H9 (cell line): ENCODE measurements at places on chromosomes 11 and 22. TPM values are rescaled to one million over a fixed set of nuclear protein-coding genes. Genes with fewer than 3 reads are reported as not detected.

MS4A6E gene
- total RNA-seq, result not detected in 2 replicates

IFTAP gene
- 19.9 and 22.4 TPM in 2 replicates for total RNA-seq

DHCR7 gene
- 117 and 124 TPM in 2 replicates for total RNA-seq

SYT7 gene
- total RNA-seq, result 7.0 and 8.8 TPM in 2 replicates

POTEH gene
- not detected in 2 replicates for total RNA-seq

DNA sequence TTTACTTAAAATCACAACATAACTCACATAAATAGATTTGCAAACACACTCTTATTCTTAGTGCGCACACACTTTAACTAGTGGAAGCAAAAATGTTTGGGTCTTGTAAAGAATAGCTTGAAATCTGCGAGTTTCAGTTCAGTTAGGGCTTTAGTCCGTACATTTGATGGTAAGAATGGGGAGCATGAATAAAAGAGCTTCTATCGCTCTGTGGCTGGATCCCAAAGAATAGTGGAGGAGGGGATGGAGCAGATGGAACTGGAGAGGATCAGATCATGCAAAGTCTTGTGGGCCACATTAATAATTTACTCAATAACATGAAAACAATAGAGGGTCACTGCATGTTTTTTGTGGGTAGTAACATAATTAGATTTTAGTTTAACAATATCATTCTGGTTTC, 44.3 kb downstream of the DNHD1 start:
- no peak for DNase-seq

DNA sequence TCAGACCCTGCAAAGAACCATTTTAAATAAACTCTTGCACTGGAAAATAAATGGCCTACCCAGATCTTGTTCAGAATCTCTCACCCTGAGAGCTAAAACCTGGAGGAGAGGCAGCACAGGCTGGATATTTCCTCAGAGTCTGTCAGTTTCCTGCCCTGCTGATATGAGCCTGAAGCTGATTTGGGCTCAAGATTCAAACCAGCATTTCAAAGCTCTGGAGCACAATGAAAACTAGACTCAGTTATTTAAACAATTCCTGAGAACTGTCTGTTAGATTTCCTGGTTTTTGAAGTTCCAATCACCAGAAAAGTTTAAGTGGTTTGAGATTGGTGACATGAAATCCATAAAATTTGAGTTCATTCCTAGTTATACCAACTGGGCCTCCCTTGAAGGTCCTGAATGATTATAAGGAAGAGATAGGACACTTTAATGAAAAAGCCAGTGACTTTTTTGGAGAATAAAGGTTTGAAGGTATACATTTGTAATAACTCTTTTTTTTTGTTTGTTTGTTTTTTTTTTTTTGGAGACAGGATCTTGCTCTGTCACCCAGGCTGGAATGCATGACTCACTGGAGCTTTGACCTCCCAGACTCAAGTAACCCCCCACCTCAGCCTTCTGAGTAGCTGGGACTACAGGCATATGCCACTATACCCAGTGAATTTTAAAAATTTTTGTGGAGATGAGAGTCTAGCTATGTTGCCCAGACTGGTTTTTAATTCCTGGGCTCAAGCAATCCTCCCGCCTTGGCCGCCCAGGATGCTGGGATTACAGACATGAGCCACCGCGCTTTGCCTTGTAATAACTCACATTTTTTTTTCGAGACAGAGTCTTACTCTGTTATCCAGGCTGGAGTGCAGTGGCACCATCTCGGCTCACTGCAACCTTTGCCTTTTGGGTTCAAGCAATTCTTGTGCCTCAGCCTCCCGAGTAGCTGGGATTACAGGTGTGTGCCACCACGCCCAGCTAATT, 8.0 kb upstream of the ESAM start:
- DNase-seq, result no peak

GRCh38 chr11:77262803-77263202, 38.7 kb downstream of the GDPD4 start:
- DNase-seq, result no peak

DNA sequence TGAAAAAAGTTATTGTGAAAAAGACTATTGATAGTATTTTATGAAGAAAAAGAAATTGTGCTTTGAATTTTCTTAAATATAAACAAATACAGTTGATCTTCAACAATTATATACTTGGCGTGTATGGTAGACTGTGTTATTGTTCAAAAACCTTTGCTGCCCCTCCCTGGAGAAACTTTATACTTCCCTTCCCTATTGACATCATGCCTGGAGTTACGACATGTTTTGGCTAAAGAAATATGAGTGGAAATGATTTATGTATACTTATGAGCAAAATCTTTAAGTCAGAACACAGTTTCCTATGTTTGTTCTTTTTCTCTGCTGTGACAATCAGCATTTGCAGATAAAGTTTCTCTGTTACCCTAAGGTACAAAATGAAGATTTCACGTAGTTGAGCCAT, 243.8 kb downstream of the TMEM135 start:
- no peak for DNase-seq

DNA sequence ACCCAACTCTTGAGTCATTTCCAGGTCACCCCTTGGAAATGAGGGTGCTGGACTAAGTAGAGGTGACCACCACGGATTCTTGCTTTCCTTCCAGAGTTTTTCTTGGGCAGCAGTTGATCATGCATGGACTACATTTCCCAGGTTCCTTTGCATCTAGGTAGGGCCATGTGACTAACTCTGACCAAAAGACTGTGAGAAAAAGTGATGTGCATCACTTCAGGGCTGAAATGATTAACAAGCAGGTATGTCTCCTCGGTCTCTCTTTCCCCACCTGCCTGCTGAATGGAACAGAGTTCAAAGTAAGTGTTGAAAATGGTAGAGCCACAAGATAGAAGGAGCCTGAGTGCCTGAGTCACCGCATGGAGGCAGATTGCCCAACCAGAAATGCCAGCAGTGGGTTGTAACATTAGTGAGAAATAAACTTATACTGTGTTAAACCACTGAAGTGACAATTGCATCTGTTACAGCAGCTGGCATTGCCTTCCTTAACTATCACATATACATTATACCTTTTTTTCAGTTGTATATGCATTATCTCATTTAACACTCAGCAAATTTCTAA, 113.5 kb downstream of the MN1 start:
- no peak for DNase-seq

DNA sequence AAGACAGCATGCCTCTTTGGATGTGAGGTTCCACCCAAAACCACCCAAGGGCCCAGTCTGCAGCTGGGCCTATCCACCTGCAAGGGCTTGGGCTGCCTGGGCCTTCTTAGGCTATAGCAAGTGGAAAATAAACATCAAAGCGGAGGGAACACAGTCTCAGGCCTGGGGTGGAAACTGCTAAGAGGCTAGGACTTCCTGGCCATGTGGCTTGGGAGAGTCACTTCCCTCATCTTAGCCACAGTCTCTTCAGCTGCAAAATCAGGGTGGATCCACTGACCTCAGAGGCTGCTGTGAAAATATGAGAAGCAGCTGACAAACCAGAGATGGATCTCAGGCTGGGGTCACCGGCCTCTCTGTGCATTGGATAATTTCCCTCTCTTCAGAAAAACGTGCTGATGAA, 30.6 kb upstream of the TFIP11 start:
- DNase-seq, result no peak

DNA sequence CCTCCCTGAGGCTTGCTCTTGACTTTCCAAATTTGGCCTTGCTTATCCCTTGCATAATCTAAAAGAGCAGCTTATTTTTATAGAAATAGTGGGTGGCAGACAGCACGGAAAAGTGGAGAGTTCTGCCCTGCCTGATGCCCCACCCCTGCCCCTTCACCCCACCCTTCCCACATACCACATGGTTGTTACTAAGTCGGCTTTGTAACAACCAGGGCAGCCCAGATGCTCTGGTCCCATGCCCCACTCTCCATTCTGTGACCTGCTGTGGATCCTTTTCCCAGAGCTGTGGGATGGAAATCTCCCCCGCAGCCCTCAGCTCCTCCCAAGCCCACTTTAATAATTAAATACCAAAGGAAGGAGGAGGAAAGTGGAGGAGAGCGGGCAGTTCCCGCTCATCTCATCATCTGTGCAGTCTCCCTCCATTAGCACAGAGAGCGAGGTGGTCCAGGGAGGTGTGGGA, 10.9 kb downstream of the MRGPRF start:
- DNase-seq, result peak; percentile 13

DNA sequence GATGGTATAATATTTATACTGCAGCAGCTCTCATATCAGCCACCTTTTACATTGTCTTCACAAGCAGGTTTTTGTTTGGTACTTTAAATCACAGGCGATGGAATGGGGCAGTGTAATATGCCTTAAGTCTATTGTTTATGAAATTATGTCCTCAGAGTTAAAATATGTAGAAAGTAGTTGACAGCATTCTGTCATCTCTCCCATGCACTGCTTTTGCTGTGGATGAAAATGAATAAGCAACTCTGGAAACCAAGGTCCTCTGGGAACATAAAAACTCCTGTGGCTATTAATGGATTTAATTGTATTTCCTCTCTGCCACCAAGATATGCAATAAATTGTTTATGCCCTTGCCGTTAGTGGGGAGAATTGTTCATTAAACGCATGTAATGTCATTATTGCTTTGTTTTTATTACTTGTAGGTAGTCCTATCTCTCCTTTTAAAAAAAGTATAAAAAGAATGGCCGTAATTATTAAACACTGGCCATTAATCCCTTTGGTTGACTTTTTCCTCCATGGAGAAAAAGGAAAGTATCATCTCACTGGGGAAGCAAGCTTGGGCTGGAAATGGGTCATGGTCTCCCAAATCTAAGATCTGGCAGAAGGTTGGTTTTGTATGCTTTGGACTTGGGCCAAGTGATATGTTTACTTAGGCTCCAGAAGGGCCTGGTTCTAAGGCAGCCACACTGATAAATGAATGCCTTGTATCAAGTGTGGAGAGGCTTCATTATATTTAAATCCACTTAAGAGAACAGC, 13.1 kb downstream of the PACS1 start:
- DNase-seq, result no peak

DNA sequence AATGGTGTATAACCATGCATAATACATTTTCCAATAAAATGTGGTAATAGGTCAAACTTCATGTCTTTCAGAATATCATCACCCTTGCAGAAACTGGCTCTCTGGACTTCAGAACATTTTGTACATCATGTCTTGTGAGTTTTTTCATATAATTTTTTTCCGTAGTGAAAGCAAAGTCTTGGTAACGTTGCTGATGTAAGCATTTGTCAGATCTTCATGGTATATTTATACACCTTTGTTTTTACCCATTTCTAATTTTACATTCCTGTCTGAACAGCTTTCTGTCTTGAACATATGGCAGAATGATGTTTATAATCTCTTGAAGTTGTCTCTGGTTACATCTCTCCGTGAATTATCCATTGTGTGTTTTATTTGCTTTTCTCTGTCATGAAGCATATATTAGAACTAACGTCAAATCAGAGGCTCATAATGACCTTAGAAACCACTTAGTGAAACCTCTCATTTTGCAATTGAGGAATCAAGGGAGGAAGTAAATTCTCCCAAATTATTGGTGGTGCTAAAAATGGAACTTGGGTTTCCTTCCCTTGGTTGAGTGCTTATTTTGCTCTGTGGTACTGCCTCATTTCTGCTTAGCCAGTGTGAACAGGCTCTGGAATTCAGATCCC, 37.4 kb downstream of the CSRP3 start:
- no peak for DNase-seq

- DNase-seq, result no peak
Observed at GRCh38 chr11:33000181-33000580, 15.5 kb upstream of the DEPDC7 start.

DNA sequence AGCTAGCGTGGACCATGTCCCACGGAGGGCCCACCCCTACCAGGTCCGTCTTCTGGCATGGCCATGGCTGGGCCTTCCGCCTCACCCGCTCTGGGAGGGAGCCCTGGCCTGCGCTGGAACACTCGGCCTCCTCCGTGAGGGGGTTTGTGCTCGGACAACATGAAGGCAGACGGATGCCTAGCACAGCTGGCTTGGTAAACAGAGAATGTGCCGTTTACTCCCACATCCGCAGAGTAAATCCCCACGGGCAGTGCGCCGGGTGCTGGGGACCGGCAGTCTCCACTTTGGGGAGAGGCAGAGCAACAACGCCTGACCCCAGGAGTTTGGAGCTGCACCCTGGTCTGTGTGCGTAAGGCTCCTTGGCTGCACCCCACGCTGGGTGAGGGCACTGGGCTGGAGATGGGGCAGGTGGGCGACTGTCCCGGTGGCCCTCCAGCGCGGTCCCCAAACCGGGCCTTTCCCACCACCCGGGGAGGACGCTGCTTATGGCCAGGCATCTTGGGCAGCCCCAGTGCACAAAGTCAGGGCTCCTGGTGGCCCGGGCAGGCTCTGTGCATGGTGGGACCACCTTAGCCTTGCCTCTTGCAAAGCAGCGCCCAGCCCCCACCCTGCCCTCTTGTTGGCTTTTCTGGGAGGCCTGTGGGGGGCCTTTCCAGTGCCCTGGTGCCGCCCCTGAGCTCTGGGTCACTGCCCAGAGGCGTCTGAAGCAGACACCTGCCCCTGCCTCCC, 30.7 kb upstream of the MUC5AC start:
- peak; percentile 22 for DNase-seq

GRCh38 chr22:19943082-19944026, 1.7 kb upstream of the TXNRD2 start:
- DNase-seq, result peak; percentile 35

DNA sequence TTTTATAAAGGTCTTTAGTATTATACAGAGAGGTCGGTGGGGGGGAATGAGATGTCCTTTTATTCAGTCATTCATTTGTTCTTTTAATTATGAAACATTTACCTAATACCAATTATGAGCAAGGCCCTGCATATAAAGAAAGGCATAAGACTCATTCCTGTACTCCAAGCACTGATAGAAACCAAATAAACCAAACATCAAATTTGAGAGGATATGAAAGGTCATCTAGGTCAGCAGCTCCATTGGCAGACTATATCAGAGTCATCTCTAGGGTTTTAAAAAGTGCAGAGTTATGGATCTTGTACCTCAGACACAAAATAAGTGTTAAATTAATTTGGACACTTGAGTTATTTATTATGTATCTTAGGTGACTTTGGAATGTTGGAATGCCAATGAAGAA, 71.5 kb downstream of the CASP12 start:
- no peak for DNase-seq

DNA sequence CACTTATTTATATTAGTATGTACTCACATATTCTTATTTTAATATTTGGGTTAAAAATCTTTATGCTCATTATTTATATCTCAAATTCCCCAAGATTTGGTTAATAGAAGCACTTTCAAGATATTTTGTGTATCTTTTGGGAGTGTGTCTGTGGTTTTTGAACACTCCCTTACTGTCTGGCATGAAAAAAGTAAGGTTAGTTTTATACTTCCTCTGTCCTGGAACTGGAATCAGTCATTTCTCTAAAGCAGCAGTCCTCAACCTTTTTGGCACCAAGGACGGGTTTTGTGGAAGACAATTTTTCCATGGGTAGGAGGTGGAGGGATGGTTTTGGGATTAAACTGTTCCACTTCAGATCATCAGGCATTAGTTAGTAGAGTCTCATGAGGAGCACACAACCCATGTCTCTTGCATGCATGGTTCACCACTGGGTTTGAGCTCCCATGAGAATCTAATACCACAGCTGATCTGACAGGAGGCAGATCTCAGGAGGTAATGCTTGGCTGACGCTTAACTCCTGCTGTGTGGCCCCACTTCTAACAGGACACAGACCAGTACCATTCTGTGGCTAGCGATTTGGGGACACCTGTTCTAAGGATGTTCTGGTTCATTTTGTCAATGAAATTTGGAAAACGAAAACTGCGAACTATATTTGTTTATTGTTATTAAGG, 60.2 kb downstream of the CASP12 start:
- DNase-seq, result no peak
